ENCODE measurements at places on chromosomes 1 and 21.

GRCh38 chr1:244980605-244981004 lies 116.3 kb upstream of the HNRNPU start:
- no peak for DNase-seq

DNA sequence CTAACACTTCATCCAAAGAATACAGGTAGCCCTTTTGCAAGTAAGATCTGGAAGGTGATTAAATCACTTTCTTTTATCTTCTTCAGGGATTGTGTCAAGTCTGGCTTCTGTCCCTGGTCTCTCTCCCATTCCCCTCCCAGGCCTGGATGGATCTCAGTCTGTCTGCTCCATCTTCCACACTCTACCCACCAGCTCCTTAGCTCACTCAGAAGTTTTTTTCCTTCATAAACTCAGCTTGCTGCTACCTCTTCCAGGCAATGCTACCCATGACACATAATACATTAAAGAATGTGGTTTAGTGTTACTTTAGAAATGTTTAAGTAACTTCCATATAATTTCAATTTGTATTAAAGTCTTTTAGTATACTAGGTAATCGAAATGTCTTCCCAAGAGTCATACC lies 133.1 kb downstream of the AKT3 start:
- no peak for DNase-seq

- DNase-seq = no peak
Measured at GRCh38 chr1:17067069-17067426, 13.2 kb upstream of the SDHB start.

- DNase-seq = no peak
Measured at GRCh38 chr1:216186141-216186540, 237.1 kb downstream of the USH2A start.

DNA sequence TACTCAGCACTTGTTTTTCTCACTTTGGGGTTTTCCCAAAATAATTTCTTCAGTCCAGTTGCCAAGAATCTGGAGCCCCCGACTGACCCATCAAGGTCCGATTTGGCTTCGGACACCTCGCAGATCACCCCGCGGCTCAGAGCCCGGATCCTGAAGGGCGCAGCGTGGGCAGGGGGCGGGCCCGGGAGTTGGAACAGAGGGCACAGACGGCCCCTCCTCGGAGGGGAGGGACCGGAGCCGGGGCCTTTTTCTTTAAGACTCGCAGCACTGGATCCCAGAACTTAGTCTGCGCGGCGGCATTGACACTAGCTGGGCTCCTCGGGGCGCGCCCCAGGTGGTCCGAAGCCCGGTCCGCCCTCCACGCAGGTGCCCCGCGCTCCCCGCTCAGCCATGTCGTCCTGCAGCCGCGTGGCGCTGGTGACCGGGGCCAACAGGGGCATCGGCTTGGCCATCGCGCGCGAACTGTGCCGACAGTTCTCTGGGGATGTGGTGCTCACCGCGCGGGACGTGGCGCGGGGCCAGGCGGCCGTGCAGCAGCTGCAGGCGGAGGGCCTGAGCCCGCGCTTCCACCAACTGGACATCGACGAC lies at the start of gene CBR3:
Gene CBR3, plus strand, starts transcription at position 277 of the 588 bp plus-strand sequence. Its CDS starts 114 bp downstream, at position 391.
- DNase-seq = no peak

DNA sequence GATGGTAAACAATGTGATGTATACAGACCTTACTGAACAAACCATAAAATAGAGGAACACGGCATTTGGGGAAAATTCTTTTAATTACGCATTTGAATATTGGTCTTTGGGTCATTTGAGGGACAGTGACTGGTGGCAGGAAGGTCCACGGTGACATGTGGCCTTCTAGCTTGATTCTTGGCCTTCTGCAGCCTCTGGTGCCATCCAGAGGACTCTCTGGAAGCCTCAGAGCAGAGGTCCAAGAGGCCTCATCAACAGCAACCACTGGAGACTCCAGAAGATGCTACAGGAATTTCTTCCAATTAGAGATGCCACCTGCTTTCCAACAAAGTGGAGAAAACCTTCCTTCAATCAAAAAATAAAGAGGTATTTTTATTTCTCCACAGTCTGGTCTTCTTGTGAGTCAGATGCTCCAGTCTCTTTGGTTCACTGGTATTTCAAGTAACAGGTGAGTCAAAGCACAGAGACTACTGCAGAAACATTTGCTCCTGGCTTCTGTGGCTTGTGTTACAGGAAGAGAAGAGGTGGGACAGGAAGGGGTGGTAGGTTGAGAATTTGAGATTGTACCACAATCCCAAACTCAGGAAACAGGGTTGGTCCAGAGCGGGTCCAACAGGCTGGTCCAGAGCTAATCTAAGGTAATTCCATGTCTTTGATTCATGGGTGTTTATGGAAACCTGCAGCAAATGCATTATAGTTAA lies 2.7 kb upstream of the F5 start:
- no peak for DNase-seq

DNA sequence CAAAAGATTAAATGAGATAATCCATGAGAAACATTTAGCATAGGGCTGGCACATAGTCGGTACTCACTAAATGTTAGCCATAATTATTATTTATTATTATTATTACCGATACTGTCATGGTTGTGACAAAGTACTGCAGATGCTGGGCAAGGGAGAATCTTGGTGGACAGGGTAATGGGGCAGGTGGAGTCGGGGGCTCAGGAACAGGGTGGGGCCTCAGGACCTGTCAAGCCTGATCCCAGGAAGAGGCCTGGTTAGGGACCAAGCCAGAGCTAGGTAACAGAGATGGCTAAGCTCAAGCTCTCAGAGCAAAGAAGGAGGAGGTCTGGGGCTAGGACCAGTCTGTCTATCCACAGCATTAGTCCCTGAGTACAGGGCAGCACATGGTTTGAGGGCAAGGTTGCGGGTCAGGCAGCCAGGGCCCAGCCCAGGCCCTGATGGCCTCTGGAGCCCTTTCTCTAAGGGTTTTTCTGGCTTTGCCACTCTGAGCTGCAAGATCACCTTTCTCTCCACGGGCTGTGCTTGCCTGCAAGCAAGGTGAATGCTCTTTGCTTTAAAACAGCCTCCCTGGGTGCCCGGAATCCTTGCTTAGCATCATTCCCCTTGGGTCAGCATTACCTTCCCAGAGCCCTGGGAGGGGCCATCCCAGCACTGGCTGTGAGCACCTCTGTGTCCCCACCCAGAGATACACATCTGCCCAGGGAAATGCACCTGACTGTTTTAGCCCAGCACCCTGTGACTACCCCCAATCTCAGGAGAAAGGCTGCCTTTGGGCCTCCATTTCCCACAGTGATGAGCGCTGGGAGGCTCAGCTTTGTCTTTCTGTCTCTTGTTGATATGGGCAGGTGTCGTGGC lies 572.0 kb downstream of the PTPRU start:
- no peak for DNase-seq

DNA sequence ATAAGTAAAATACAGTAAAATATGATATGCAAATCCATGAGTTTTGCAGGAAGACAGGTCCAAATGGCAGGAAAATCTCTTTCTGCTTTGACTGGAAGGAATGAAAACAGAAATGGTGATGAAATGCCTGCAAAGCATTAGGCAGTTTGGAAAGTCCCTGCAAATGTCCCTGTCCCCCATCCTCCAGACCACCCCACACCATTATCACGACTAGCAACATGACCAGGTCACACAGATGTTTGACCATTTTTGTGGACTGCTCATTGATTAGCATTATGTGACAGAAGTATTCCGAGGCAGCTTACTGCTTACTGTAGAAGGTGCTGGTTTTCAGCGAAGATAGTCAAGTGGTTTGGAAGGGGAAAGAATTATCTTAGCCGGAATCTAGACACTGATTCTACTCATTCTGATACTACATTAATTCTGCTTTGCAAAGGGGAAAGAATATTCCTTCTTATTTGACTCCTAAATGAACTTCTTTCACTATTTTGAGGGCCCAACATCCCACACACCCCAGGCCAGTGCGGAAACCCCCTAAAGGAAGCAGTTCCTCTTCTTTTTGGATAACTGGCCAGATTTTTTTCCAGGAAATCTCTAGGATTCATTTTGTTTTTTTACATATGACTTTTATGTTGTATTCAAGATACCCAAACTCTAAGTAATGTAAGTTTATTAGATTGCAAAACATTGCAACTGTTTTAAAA lies 9.5 kb upstream of the CR2 start:
- peak; percentile 71 for DNase-seq

DNA sequence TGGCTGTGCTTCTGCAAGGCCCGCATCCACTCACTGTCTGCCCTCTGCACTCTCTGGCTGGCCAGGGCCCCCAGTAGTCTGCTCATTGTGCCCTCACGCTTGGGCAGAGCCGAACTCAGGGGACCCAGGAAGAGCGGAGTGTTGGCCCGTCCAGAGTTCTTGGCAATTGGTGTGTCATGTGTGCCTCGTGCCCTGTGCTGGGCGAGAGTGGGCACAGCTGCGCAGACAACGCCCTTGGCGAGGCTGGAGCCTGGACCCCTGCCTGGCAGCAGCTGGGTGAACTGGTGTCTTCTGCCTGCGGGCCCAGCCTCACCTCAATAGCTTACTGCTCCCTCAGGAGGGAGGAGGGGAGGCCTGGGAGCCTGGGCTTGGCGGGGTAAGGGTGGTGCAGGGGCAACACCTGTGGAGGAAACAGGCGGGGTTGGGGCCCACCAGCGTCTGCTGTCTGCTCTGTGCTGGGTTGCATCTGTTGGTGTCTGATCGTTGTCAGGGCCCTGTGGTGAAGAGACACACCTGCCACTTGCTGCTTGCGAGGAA lies 2.1 kb downstream of the GUK1 start:
- no peak for DNase-seq

- no peak for DNase-seq
Measured at GRCh38 chr1:221240690-221241089, 361.4 kb downstream of the HLX start.

- no peak for DNase-seq
Measured at GRCh38 chr21:46189213-46189958, 5.1 kb upstream of the SPATC1L start.

DNA sequence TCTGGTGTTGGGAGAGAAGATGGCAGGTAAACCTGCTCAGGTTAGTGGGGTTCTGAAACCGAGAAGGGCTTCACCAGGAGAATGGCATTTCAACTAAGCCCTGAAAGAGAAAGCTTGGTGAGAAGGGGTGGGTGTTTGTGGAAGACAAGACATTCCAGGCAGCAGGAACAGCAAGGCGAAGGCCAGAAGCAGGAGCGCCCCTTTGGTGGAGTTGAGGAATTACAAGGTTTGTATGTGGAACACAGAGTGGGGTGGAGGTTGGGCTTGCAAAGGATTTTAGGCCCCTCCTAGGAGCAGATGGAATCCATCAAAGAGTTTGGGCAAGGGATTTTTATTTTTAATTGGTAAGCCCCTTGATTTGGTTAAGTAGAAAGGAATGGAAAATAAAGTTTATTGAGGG lies 24.8 kb upstream of the ELOA start:
- peak; percentile 39 for DNase-seq

DNA sequence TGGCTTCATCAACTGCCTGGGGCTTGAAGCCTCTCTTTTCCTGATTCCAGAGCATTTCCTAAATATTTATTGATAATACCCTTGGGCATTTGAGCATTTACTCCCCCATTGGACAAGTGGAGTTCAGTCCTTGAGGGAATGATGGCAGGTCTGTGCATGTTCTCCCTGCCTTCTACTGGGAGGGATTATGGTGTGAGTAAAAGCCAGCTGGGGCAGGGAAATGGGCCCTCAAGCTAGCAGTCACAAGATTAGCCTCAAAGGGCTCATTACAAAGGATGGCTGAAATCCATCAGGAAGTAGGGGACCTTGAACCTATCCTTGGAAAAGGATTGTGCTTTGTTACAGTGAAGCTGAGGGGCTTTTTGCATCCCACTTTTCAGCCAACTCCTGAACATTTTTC lies 24.2 kb upstream of the OSBPL9 start:
- DNase-seq = no peak

GRCh38 chr1:51203121-51203873 lies 32.8 kb upstream of the RNF11 start:
- no peak for DNase-seq

DNA sequence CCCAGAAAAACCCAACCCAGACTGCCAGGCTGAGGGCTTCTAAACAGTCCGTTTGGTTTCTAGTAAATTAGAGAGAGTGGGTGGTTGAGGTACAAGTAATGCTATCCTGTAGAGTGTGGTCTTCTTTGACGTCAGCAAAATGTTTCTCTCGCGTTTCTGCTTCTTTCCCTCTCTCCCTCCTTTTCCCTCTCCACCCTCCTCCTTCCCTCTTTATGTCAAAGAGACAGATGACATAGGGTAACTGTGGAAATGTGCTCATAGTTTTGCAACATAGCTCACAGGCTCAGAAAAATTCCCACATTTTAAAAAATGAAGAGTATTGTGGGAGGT lies 158.3 kb downstream of the TOMM20 start:
- DNase-seq = peak; percentile 93

- no peak for DNase-seq
Measured at GRCh38 chr1:41847733-41848132, 71.0 kb downstream of the HIVEP3 start.

- DNase-seq = peak; percentile 4
Measured at GRCh38 chr1:183032122-183032921, 9.1 kb downstream of the LAMC1 start.

GRCh38 chr1:206447422-206447765 lies 22.9 kb upstream of the IKBKE start:
- DNase-seq = no peak

- no peak for DNase-seq
Measured at GRCh38 chr1:99270646-99271045, 6.4 kb downstream of the PLPPR4 start.

DNA sequence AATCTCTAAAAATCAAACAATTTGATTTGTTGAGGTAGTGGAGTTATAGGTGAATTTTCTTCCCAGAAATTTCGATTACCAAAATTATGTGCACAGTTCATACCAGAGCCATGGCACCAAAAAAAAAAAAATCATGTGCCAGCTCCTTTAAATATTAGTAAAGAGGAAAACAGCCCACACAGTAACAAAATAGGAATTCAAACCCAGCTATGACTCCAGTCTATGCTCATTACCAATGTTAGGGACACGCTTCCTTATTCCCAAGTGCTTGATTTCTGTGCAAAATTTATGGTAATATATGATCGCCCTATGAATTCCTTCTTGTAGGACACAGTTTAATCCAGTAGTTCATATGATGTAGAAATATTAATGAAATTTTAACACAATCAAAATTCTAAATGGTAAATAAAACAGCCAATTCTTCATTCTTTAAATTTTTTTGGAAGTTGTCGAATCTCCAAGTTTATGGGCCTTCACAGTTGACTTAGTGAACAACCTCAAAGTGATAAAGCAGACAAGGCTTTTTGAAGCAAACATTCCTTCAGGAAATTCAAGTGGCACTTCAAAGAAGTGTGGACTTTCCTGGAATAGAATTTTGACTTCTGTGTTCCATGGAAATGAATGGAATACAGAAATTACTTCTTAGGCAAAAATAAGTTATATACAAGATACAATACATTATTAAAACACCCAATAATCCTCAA lies 1.9 kb downstream of the TOR1AIP2 start:
- peak; percentile 20 for DNase-seq

GRCh38 chr1:207849016-207849415 lies 61.9 kb downstream of the CD34 start:
- DNase-seq = no peak

DNA sequence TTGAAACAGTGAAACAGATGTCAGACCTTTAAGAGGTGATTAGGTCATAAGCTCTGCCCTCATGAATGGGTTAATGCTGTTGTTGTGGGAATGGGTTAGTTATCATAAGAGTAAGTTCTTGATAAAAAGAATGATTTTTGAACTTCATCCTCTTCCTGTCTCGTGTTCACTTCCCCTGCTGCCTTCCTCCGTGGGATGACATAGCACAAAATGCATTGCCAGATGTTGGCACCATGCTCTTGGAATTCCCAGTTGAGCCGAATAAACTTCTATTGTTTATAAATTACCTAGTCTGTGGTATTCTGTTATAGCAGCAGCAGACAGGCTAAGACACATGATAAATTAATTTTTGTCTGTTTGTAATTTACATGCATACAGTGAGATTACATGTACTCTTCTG lies 112.0 kb upstream of the LRRC7 start:
- DNase-seq = no peak

- no peak for DNase-seq
Measured at GRCh38 chr21:46121286-46122221, 23.6 kb downstream of the COL6A2 start.

Data from suppressor macrophage treated with lipopolysaccharide for 1 hour (primary cell).